Mesothelial cell of epicardium (in vitro differentiated cells): ENCODE measurements at places on chromosomes 11 and 22. TPM values are rescaled to one million over a fixed set of nuclear protein-coding genes. Genes with fewer than 3 reads are reported as not detected.
A peak's percentile ranks its signal among the peaks of the same experiment; 100 is the strongest.

The CCDC73 gene
- total RNA-seq, result 0.27 to 0.68 TPM (median 0.44 TPM) in 3 replicates

The TSPO gene
- 43.2 to 44.9 TPM (median 44.5 TPM) in 3 replicates for total RNA-seq

- peaks cover 65% of the 10 kb centered on the region for H3K27me3 ChIP-seq
- peaks cover 7% of the 10 kb centered on the region for H3K4me1 ChIP-seq
- no peak overlapping the region for H3K4me3 ChIP-seq
Measured at GRCh38 chr11:113505541-113506375, 30.6 kb upstream of the DRD2 start.

DNA sequence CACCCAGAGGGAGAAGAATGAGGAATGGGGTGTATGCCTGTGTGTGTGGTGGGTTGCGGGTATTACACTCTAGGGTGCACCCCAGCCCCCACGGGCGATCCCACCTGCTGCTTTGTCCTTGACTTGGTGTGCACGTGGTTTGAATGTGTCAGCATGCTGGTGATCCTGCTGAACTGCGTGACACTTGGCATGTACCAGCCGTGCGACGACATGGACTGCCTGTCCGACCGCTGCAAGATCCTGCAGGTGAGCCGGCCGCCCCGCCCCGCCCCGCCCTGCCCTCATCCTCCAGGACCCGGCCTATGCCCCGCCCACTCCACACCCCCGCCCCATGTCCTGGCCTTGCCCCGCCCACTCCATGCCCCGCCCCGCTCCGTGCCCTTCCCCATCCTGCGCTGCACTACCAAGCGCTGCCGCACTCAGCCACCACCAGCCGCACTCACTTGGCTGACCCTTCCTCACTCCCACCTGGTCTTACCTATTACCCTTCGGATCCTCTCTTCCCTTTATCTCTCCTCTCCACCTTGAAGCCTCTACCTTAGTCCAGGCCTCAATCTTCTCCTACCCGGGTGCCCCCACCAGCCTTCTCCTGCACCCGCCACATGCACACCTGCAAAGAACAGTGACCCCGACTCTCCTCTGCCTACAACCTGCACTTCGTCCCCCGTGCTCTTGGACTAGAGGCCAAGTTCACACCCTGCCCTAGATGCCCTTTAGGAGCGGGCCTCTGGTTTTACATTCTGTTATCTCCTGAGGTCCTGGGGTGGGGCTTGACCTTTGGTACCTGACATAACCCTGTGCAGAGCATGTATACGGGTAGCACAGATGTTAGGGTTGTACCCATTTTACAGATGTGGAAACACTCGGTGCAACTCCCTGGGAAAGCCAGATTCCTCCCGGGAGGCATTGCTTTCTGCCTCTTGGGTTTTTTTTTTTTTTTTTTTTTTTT lies 27.7 kb downstream of the CACNA1I start:
- peaks cover 52% of the 10 kb centered on the region for H3K27me3 ChIP-seq
- DNase-seq, result peak; percentile 59
- H3K4me1 ChIP-seq, result peaks cover 1% of the 10 kb centered on the region
